NCI-H2029 treated with DMSO at 0.1 percent for 48 hours (cell line): ENCODE measurements at places on chromosomes 13 and 19.

GRCh38 chr13:50127726-50128291 lies 112.6 kb downstream of the KCNRG start:
- no peak for DNase-seq

- DNase-seq, result no peak
These were observed 38.4 kb downstream of the PIBF1 start for GRCh38 chr13:72820156-72820897.

DNA sequence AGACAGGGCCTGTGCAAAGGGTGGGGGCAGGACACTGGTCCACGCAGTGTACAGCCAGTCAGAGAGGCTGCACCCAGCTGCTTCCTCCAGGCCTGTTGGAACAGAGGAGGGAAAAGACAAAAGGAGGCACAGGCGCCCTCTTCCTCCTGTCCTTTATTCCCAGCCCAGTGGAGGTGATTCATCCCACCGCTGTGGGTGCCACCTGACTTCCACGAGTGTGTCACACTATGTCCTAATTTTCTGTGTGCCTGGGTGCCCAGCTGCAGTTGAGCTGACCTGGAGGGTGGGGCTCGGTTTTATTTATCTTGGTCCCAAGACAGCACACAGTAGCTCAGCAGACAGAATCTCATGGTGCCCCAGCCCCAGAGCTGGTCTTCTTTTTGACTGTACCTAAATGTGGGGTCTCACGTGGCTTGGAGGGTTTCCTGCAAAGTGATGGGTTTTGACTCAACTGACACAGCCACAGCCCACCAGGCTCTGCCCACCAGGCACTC lies 9.0 kb downstream of the EPS15L1 start:
- no peak for DNase-seq

DNA sequence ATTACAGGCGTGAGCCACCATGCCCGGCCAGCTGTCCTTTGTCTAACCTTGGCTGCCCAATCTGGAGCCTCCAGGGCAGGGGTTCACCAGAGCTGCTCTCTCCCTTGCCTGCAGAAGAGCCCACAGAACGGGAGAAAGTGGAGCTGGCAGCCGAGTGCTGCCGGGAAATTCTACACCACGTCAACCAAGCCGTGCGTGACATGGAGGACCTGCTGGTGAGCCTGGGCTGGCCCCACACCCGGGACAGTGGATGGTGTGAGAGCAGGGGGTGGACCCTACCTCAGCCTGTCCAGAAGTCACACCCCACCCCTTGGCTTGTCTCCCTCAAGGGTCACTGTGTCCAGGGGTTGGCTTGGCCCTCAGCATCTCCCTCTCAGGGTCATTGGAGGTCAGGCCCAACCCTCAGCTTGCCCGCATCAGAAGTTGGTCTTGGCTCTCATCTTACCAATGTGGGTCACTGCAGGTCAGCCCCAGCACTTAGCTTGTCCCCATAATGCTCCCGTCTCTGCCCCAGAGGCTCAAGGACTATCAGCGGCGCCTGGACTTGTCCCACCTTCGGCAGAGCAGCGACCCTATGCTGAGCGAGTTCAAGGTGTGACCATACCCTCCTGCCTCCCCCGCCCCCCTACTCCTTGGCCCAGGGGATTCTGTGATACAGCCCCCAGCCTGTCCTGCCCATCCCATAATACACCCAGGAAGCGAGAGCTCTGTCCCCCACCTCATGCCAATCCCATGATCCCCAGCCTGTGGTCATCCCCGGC lies 20.4 kb downstream of the ARHGEF1 start:
- DNase-seq, result no peak

DNA sequence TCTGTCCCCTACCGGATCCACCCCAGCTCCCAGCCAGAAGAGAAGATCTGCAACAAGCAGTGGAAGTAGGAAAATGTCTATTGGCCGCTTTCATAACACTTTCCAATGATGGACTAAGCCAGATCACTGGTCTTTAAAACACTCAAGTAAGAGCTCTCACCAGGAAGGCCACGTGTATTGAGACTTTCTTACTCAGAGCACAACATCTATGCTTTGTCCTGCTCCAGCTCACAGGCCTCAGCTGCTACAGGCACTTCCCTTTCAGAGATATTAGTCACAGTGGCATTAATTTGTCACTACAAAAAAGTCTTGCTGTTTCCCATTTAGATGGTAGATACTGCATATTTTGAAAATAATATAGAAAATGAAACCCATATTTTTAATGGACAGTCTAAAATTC lies 164.2 kb downstream of the ABCC4 start:
- no peak for DNase-seq
